ENCODE measurements at places on chromosomes 4 and X.

GRCh38 chrX:113770071-113770470 lies 813.8 kb upstream of the HTR2C start:
- no peak for DNase-seq

- DNase-seq = no peak
These were observed 125.2 kb downstream of the STIM2 start for GRCh38 chr4:26985873-26986272.

DNA sequence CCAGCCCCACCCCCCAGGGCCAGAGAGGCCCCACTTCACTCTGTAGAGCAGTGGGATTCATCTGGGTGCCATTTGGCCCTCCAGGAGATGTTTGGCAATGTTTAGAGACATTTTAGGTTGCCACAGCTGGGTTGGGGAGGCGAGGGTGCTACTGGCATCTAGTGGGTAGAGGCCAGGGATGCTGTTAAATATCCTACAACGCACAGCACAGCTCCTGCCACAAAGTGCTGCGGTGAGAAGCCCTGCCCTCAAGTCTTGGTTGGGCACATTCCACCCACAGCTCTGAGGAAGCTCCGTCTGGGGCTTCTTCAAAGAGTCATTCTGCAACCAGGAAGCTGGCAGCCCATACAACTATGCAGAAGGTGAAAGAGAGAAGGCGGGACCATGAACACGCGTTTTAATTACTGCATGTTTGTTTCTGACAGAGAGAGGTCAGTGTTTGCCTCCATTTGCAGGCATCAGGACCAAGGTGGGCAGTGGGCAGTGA lies 48.1 kb upstream of the FAM9C start:
- no peak for DNase-seq

DNA sequence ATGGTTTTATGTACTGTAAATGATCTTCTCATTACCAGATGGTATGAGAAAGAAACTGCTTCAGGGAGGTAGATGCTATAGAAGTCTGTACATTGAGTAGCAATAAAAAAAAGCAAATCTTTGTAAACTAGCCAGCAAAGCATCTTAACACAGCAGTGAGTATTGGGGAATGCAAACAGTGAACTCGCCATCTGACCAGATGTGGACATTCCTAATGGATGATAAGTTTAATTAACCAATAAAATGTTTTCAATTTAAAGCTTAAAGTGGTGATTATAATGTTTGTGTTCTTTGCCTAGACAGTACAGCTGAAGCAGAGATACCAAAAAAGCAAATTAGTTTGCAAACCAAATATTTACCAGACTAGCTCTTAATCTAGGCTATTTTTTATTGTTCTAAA lies 1144.2 kb downstream of the FAT4 start:
- no peak for DNase-seq

DNA sequence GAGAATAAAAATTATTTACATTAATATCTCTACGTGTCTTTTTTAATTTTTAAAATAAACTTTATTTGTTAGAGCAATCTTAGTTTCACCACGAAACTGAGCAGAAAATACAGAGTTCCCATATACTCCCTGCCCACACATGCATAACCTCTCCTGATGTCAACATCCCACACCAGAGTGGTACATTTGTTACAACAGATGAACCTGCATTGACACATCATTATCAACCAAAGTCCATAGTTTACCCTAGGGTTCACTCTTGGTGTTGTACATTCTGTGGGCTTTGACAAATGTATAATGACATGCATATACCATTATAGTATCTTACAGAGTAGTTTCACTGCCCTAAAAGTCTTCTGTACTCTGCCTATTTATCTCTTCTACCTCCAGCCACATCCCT lies 110.6 kb upstream of the OTUD4 start:
- DNase-seq = no peak

GRCh38 chrX:154116426-154117211 lies 19.1 kb upstream of the MECP2 start:
- no peak for DNase-seq
